Frontal cortex (tissue), 4 donors: ENCODE measurements at places on chromosomes 16 and 17.

GRCh38 chr16:19432429-19432828 is 14.7 kb downstream of the TMC5 start:
- no peak for DNase-seq

GRCh38 chr17:81838753-81839255 is 4.0 kb upstream of the PPP1R27 start:
- no peak for DNase-seq

DNA sequence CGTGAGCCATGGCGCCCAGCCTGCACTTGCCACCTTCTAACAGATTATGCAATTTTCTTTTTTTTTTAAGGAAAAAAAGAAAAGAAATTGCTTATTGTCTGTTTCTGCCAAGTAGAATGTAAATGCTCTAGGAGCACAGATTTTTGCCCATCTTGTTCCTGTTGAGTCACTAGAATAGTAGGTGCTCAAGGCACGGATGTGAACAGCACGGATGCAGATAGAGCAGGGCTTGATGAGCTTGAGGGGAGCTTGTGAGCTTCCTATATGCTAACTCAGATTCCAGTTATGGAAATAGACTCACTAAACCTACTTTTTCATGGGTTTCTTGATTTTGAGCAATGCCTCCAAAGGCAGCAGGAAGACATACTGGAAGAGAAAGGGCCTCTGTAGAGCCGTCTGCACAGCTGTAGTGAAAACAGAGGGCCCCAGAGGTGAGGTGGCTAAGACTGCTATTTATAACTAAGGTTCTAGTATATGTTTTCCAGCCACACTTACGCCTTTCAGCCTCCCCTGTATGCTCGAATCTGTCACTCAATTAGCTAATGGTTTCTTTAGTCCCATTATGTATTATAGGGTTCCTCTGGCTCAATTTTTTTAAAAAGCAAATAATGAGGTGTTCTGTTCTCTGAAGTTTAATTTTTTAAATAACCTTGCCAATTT is 72.8 kb downstream of the WWP2 start:
- DNase-seq, result no peak

- no peak for DNase-seq
Observed at GRCh38 chr16:57590654-57591085, 37.8 kb upstream of the ADGRG1 start.

DNA sequence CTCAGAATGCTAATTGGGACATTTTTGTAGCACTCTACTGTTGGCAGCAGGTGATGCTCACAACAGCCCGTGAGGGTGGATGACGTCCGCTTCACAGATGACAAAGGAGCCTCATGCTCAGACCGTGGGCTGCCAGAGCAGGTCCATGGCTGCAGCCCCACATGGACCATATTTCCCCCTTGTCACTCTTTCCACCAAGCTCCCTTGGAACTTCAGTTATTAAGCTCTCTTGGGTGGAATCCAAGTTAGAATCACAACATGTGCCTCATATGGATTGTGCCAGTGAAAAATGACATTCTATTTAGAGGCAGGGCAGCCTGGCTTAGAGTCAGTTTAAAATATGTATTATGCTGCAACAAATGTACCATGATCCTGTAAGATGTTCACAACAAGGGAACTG is 33.2 kb upstream of the STH start:
- no peak for DNase-seq

- DNase-seq, result no peak
Observed at GRCh38 chr16:87619360-87620200, 17.3 kb downstream of the JPH3 start.

DNA sequence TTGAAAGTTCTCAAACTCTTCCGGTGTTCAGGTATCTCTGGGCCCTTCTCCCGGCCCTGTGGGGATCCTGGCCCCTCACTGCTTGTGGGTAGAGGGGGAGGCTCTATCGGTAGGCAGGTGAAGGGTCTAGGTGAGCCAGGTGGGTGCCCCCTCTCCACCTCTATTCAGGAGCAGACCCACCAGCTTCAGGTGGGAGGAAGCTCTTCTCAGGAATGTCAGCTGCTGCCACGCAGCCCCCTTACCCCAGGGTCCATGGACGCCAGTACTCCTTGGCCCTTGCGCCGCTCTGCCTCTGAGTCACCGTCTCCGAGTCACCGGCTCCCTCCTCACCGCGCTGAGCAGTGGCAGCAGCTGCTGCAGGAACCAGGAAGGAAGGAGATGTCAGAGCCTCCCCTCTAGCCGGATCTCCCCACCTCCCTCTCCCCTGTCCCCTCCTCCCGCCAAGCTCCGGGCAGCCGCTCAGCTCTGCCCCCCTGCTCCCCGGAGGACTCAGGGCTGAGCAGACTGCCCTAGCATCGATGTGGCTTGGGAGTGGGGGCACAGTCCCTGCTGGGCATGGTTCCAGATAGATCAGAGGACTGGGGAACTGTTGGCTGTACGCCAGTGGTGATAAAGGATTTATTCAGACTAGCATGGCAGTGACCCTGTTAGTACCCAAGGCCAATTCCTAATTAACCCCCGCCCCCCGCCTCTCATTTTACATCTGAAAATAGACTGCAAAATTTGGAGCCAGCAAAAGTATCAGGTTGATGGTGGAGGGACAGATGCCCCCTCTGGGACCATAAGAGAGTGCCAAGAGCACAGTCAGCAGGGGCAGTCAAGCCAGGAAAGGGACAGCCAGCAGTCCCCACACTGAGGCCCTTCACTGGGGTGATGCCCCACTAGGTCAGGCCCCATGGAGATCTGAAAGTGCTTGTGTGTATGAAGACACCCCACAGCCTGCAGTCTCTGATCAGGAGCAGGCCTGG is at the start of gene OSBPL7:
Gene OSBPL7, minus strand, starts transcription at position 371 of the 968 bp plus-strand sequence. CDS start 1,516 bp downstream, outside the sequence.
- peak; percentile 67 for DNase-seq

GRCh38 chr17:76805319-76805718 is 62.9 kb upstream of the MGAT5B start:
- no peak for DNase-seq

DNA sequence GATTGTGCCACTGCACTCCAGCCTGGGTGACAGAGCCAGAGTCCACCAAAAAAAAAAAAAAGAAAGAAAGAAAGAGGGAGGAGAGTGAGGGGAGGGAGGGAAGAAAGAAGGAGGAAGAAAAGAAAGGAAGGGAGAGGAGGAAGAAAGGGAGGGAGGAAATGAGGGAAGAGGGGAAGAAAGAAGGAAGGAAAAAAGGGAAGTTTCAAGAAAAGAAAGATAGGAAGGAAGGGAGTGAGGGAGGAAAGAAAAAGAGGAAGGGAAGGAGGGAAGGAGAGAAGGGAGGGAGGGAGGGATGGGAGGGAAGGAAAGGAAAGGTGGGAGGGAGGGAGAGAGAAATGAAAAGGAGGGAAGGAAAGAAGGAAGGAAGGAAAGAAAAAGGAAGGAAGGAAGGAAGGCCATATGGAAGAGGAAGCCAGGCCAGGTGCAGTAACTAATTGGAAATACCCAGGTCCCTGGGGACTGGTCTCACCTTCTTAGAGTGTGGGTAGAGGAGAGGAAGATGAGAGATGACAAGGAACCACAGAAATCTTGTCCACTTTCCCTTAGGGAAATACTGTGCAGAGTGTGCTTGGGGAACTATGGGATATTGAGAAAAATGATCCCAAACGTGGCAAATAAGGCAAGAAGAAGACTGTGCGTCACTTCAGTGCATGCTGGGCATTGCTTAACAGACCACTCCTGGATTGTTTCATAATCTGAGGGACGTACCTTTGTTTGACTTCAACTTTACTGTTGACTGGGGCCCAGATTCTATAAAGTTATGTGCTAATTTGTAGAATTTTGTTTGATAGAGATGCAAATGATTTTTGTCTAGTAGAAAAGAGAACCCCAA is 15.1 kb upstream of the CSNK2A2 start:
- no peak for DNase-seq

- DNase-seq, result no peak
Observed at GRCh38 chr16:24282141-24282540, 26.0 kb downstream of the CACNG3 start.

DNA sequence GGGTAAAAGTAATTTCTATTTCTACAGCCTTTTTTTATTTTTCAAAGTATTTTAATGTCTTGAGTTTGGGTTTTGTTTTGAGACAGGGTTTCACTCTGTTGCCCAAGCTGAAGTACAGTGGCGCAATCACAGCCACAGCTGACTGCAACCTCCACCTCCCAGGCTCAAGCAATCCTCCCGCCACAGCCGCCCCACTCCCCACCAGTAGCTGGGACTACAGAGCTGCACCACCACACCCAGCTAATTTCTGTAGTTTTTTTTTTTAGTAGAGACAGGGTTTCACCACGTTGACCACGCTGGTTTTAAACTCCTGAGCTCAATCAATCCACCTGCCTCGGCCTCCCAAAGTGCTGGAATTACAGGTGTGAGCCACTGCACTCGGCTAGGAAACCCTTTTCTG is 44.0 kb downstream of the TUBD1 start:
- no peak for DNase-seq

DNA sequence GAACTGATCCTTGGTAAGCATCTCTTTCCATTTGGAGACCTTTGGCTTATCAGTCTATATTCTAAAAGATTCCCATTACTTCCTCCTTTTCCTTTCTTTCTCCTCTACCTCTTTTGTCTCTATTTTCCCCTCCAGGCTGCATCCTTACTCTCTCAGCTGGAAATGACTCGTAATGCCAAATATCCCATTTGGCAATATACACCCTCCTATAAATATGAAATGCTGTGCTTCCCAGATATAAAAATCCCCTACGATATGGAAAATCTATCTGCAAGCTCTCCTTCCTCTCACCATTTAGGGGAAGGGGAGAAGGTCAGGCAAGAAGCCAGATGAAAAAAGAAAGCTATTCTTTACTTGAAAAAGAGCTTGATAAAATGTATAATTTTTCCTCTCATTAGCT is 39.9 kb downstream of the XPO6 start:
- DNase-seq, result no peak

GRCh38 chr16:56788435-56788834 is 58.5 kb downstream of the NUP93 start:
- DNase-seq, result no peak

DNA sequence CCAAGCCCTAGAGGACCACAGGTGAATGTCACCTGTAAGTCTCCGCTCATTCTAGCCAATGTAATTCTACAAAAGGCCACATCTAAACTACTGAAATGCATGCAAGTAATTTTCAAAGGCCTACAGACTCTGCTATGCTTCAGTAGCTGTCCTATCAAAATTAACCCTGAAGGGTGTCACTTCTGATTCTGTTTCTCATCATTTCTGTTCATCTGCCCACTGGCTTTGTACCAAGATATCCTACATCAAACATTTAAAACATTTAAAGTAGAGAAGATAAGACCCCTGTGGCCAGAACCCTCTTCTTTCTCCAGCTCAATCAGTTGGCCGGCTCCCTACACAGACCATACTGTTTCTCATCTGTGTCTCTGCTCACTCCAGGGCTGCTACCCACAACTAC is 21.5 kb downstream of the PHF12 start:
- no peak for DNase-seq

DNA sequence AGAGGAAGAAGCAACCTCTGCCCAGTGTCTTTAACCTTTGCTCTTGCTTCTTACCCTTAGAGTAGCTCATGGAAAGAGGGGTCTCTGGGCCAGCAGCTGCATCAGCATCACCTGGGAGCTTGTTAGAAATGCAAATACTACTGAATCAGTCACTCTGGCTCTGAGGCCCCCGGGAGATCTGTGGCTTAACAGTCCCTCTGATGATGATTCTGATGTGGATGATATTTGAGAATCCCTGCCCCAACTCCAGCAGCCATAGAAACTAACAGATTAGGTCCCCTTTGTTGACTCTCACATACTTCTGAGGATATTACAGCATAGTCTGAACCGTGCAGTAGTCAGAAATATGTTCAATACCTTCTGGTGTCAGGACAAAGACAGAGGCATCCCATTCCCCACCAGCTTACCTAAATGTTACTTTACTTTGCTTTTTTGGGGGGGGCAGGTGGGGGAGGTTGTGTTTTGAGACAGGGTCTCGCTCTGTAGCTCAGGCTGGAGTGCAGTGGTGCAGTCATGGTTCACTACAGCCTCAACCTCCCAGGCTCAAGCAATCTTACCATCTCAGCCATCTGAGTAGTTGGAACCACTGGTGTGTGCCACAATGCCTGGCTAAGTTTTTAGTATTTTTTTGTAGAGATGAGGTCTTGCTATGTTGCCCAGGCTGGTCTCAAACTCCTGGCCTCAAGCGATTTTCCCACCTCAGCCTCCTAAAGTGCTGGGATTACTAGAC is 220.1 kb downstream of the CCDC182 start:
- no peak for DNase-seq

DNA sequence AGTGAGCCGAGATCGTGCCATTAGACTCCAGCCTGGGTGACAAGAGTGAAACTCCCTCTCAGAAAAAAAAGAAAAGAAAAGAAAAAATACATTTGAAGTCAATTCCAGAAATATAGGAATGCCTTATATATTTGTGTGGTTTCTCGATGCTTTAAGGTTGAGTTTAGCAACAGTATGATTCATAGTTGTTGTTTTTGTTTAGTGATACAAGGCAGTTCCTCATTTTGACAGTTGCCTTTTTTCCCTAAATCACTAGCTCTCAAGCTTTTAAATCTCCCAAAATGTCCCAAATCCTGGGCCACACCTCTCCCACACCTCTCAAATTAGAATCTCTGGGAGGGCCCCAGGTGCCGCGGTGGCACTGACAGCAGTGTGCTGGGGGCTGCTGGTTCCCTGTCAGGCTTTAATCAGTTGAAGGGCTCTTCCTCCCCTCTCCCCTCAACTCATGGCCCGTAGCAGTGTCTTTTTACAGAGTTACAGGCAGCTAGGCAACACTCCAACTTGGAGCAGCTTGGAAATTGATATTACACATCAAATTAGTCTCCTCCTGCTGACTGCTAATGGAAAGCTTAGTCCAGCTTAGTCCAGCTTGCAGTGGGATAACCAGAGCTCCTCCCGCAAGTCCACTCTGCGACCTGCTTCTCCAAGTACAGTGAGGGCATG is 58.4 kb downstream of the EPN2 start:
- no peak for DNase-seq

GRCh38 chr16:77060614-77061013 is 130.4 kb upstream of the MON1B start:
- DNase-seq, result no peak

DNA sequence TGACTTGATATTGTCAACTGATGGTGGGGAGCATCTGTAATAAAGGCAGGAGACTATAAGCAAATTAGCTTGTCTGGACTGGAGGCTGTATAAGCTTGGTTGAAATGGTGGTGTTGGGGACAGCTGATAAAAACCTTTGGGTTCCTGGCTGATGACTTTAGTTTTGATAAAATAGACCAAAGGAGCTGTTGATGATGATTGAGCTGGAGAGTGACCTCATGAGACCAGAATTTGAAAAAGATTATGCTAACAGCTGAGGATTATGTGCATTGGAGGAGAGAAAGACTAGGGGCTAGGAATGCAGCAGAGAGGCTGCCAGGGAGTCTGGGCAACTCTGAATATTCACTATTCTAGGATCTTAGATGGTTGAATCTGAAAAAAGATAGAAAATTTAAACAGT is 8.7 kb upstream of the CDC27 start:
- no peak for DNase-seq
